ENCODE measurements at places on chromosomes 2 and 18. TPM values are rescaled to one million over a fixed set of nuclear protein-coding genes. Genes with fewer than 3 reads are reported as not detected.

DNA sequence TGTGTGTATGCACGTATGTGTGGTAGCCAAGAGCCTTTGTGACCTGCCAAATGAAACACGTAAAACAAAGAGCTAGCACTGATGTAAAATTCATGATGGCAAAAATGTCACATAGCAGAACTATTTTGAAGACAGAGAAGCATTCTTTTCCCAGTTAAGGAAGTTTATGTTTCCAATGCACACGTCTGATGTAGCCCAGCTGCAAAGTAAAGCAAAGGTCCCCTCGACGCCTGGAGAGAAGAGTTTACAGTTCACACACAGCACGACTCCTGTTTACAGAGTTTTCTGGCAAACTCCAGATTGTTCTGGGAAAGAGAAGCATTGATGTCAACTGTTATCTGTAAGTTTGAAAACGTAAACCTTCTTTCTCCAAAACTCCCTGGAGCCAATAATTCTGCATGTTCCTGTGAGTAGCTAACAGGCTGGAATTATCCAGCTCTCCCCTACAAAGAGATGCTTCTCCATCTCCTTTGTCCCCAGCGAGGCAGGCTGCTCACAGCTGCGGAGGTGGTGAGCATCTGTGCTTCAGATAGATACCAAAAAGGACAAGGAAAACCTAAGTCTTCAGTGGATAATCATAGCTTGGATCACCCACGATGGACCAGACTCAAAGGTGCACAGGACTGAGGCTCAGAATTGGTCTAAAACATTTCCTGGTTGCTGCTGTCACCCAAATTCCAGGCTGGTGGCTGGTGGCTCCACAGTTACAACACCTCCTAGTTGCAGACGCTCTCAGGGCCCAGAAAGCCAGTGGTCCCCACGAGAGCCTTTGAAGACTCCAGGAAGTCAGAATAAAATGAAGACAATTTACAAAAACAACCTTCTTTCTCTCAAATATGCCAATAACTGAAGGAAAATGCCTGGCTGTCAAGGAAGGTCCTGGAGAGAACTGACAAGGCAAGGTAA, 87.4 kb downstream of the COL6A3 start:
- H3K27ac ChIP-seq: no peak overlapping the region
- no peak overlapping the region for H3K4me3 ChIP-seq
- H3K4me1 ChIP-seq: peaks cover 6% of the 10 kb centered on the region
- no peaks in the 10 kb centered on the region for H3K27me3 ChIP-seq

DNA sequence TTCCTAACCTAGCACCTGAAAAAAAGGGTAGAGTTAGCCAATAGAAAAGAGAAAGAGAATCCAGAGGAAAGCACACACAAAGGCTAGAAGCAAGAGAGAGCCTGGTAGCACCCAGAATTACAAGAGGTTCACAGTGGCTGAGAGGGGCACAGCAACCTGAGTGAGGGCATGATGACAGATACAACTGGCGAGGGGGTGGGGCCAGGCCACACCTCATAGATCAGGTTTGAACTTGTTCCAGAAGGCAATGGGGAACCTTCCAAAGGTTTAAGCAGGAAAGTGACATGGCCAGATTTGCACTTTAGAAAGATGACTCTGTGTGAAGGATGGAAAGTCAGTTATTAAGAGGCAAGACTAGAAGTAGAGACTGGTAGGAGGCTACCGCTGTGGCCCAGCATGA, 148.0 kb downstream of the TTC32 start:
- H3K27ac ChIP-seq: no peak overlapping the region
- H3K4me3 ChIP-seq: no peak overlapping the region
- no peaks in the 10 kb centered on the region for H3K36me3 ChIP-seq
- H3K27me3 ChIP-seq: no peaks in the 10 kb centered on the region
- DNase-seq: no peak

DNA sequence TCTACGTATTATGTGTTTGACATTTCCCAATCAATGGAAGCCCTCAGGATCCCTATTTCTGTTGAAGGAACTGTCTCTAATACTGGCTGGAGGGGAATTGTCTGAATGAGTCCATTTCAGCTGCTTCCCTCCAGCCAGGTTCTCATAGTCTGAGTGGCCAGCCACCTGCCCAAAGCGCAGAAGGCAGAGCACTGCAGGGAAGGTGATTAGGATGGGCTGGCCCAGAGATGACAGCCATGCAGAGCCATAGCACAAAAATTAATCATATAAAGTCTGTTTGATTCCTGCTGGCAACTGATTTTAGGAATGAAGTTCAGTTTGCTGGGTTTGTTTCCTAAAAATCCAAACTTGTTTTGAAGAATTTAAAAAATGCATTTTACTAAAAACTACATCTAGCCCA, 327.1 kb downstream of the ETAA1 start:
- no peak overlapping the region for H3K4me3 ChIP-seq
- DNase-seq: no peak
- no peaks in the 10 kb centered on the region for H3K27me3 ChIP-seq
- H3K36me3 ChIP-seq: no peaks in the 10 kb centered on the region
- H3K4me1 ChIP-seq: no peaks in the 10 kb centered on the region

- DNase-seq: no peak
- no peaks in the 10 kb centered on the region for H3K4me1 ChIP-seq
These were observed 134.0 kb upstream of the NCK2 start for GRCh38 chr2:105610576-105611332.

DNA sequence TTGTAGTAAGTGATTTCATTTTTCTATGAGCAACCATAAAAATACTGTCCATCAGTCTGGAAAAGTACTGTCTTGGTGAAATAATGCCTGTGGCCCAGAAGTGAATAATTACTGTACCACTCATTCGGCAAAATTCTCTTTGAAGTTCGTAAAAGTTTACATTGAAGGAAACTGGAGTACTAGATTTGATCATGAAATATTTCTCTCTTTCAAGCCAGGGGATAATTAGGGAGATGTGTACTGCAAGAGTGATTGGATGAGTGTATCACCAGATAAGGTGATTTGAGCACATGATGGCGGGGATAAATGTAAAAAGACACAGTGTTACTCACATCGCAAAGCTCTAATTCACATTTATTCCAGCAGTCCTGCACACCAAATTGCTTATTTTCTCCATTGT, 883.2 kb upstream of the PIK3C3 start:
- no peaks in the 10 kb centered on the region for H3K27me3 ChIP-seq
- H3K27ac ChIP-seq: no peak overlapping the region
- DNase-seq: no peak
- H3K36me3 ChIP-seq: no peaks in the 10 kb centered on the region

DNA sequence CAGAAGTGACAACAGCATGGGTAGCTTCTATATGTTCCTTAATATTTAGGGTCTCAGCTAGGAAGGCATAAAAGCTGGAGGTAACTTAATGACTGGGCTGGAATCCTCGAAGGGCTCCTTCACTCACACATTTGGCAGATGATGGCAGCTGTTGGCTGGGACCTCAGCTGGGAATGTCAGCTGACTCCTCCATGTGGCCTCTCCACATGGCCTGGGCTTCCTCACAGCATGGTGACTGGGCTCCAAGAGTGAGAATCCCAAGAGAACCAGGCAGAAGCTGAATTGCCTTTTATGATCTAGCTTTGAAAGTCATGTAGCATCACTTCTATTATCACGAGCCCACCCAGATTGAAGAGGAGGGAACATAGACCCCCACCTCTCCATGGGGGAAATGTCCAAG, 54.9 kb downstream of the TET3 start:
- no peak for DNase-seq
- no peaks in the 10 kb centered on the region for H3K27me3 ChIP-seq
- H3K27ac ChIP-seq: no peak overlapping the region
- no peaks in the 10 kb centered on the region for H3K36me3 ChIP-seq
- peaks cover 23% of the 10 kb centered on the region for H3K4me1 ChIP-seq

DNA sequence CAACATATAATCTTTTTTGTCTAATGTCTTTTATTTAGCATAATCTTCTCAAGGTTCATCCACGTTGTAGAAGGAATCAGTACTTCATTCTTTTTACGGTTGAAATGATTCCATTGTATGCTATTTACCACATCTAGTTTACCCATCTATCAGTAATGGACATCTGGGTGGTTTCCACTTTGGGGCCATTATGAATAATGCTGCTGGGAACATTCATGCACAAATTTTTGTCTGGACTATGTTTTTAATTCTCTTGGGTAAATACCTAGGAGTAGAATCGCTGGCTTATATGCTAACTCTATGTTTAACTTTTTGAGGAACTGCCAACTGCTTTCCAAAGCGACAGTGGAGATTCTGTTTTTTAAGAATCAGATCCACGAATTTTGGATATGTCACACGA, 7.4 kb upstream of the GCG start:
- H3K4me3 ChIP-seq: no peak overlapping the region
- no peaks in the 10 kb centered on the region for H3K4me1 ChIP-seq
- H3K27ac ChIP-seq: no peak overlapping the region
- no peaks in the 10 kb centered on the region for H3K36me3 ChIP-seq
- no peak for DNase-seq

GRCh38 chr2:16012029-16012596, 71.8 kb downstream of the MYCN start:
- no peaks in the 10 kb centered on the region for H3K27me3 ChIP-seq
- H3K36me3 ChIP-seq: no peaks in the 10 kb centered on the region
- no peak for DNase-seq
- no peak overlapping the region for H3K27ac ChIP-seq

The CXCR1 gene
- total RNA-seq: 1.3 TPM

DNA sequence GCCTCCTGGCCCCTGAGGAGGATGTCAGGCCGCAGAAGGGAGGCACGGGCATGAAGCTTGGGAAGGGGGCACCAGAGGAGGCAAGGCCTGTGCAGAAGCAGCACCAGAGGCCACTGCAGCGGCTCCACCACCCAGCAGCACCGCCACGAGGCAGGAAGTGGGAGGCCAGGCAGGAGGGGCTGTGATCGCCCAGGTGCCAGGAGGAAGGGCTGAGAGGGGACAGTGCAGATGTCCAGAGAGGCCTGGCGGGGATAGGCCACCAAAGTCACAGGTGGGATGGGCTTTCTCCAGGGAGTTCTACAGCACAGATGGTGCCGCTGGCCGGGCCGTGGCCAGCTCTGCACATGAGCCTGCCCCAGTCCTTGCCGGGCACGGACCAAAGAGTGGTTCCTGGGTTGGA, 6.0 kb upstream of the ALPI start:
- no peaks in the 10 kb centered on the region for H3K36me3 ChIP-seq
- DNase-seq: no peak
- no peaks in the 10 kb centered on the region for H3K27me3 ChIP-seq
- H3K4me1 ChIP-seq: no peaks in the 10 kb centered on the region
- H3K27ac ChIP-seq: no peak overlapping the region
- no peak overlapping the region for H3K4me3 ChIP-seq

Measured in upper lobe of left lung (tissue), 6 donors.